Epithelial cell of proximal tubule (primary cell): ENCODE measurements at places on chromosomes 12 and 14. TPM values are rescaled to one million over a fixed set of nuclear protein-coding genes. Genes with fewer than 3 reads are reported as not detected.

GPATCH2L gene
- total RNA-seq, result 25.4 and 44.2 TPM in 2 replicates

RFLNA gene
- 0.69 and 0.80 TPM in 2 replicates for total RNA-seq

PPM1H gene
- 3.9 and 4.2 TPM in 2 replicates for total RNA-seq

LMNTD1 gene
- total RNA-seq, result not detected in 2 replicates

MANSC4 gene
- not detected in 2 replicates for total RNA-seq

- DNase-seq, result no peak
These were observed 192.3 kb downstream of the NUAK1 start for GRCh38 chr12:105946493-105946901.

- DNase-seq, result no peak
These were observed 27.8 kb upstream of the GPR132 start for GRCh38 chr14:105093038-105093430.

DNA sequence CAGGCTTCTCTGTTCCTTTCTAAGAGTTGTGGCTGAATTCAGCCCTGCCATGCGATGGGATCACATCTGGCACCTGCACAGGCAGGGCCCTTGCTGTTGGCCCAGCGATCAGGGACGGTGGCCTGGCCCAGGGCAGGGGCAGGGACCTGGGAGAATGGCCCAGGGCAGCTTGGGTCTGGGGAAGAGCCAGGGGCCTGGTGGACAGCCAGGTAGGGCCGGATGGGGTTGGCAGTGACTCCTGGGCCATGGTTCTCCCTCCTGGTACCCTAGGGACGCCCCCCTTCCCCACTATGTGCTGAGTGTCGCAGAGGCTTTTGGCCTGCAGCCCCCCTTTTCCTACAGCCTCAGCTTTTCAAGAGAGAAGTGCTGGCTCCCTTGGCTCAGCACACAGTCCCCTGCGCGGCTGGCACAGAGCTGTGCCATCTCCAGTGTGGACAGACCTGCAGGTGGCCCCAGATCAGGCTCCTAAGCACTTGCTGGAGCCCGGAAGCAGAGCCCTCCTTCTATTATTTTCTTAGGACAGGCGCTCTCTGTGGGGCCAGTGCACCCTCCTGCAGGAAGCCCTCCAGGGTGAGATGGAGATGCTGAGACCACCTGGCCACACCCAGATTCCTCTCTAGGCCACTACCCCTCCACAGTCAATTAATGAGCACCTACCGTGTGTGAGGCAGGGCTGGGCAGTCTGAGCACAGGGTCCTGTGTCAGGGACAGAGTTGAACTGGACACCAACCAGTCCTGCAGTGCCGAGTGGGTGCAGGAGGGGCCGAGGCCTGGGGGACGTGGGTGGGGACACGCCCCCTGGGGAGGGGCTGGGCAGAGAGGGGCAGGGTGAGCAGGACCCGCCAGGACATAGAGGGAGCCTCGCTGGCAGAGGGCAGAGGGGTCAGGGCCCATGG, 267.6 kb downstream of the ADGRD1 start:
- no peak for DNase-seq

- no peak for DNase-seq
These were observed 588.2 kb downstream of the NRXN3 start for GRCh38 chr14:78758333-78758732.

DNA sequence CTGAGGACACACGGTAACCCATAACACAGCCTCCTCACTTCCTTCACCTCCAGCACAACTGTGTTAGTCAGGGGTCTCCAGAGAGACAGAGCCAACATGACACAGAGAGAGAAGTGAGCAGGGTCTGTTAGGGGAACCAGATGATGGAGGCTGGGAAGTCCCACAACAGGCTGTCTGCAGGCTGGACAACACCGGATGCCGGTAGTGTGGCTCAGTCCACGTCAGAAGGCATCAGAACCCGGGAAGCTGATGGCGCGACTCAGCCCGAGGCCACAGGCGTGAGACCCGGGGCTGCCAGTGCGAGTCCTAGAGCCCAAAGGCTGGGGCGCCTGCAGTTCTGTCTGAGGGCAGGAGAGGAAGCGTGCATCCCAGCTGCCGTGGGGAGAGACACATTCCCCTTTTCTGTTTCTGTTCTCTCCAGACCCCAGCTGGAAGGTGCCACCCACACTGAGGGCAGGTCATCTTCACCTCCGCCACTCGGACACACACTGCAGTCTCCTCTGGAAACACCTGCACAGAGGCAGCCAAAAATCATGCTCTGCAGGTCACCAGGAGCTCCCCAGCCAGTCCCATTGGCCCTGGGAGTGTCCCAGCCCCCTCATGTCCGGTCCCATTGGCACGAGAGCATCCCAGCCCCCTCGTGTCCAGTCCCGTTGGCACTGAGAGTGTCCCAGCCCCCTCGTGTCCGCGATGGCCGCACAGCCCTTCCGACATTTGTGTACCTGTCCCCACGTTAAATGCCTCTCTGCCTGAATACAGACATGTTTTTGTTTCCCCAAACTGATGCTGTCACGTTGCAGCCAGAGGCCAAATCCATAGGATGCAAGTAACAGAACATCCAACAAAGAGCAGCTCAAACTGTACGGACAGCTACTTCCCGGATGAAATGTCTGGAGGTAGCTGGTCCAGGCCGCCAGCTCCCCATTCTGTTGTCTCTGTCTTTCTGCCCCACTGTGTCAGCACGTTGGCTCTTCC, 7.9 kb upstream of the FBRSL1 start:
- DNase-seq, result no peak

DNA sequence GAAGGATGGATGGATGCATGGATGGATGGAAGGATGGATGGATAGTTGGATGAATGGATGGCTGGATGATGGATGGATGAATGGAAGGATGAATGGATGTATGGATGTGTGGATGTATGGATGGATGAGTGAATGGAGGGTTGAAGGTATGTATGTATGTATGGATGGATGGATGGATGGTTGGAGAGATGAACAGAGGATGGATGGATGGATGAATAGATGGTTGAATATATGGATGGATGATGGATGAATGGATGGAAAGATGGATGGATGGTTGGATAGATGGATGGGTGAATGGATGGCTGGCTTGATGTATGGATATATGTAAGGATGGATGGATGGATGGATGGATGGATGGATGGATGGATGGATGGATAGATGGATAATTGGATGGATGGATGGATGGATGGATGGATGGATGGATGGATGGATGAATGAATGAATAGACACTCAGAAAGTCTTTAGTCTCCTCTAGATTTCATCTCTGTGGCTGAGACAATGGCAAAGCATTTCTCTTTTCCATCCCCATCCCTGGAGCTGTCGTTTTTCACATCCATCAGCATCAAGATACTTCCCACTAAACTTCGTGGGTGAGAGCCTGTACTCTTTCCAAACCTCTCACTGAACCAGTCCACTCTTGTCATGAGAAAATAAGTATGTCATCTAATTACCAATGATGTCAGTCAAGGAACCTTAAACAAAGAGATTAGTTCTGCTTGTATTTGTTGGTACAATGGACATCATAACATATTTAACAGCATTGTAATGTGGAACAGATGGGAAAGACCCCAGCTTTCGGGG, 74.8 kb upstream of the CLMN start:
- DNase-seq, result no peak

DNA sequence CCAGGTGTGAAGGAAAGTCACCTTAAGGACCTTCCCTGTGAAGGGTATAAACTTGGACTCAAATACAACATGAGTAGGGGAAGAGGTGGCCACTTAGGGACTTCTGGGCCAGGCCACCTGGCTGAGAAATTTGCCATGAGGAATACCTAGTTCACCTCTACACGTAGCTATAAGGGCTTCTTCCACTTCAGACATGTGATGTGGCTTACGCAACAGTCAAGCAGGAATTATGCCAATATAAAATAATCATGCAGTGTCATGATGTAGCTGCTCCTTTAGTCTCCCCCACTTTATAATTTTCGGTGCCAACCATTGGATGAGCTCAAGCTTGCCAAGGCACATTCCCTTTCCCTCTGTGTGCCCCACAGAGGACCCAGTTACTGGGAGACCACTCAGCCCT, 166.6 kb upstream of the BCL2L14 start:
- no peak for DNase-seq

DNA sequence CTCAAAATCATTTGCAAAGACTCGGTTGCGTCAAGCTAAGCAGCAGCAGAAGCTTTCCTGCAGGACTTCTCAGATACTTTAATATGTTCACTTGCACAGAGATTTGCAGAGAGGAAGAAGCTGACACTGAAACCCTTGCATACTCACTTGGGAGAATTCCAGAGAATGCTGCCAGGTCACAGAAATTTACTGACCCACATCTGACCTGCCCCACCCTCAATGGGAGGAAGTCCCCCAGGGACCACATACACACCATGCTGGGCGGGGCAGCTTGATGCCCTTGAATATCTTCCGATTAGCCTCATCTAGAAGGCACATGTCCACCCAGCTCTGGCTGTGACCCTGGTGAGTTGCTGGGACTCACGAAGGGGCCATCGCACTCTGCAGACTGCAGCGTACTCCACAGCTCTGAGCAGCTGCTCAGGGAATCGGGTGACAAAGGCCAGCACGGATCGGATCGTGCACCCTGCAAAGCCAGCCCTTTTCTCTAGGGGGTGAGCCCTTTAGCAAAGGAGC, 83.2 kb downstream of the ITPK1 start:
- no peak for DNase-seq

DNA sequence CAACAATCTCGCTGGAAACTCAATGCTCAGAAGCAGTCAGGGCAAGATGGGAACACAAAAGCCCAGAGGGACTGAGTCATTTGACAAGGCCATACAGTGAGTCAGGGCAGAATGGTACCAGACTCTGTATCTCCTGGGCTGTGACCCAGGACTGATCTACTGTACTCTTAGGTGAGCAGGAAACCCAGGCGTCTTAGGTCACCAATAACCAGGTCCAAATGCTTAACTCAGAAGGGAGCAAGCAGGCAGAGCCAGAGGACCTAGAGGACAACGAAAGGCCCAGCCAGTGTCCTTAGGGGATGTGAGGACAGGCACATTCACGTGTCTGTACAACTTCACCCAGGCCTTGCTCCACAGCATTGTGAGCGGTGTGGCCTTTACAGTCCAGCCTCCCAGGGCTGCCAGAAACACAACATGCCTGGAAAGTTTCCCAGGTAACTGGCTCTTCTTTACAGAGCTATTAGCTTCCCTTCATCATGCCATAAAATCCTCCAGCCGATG, 69.9 kb downstream of the ARL6IP4 start:
- no peak for DNase-seq

DNA sequence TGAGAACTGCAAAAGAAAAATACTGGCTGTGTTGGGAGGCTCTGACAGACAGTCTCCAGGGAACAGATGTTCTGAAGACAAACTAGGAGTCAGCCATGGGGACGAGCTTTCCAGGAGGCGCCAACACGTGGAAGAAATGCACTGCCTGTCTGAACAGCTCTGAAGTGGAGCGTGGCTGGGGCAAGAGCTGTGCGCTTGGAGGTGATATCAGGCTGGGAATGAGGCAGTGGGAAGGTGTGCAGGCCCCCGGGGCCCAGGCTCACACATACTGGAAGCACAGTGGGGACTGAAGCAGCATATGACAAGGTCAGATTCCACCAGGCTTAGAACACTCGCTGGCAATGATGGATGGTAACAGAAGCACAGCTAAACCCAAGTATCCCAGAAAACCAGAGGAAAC, 17.5 kb downstream of the APPL2 start:
- no peak for DNase-seq

GRCh38 chr14:81565441-81566290, 32.0 kb upstream of the SEL1L start:
- DNase-seq, result no peak

GRCh38 chr12:85279449-85280164, 413 bp upstream of the ALX1 start:
- no peak for DNase-seq

GRCh38 chr14:37870170-37870569, 274.7 kb downstream of the TTC6 start:
- no peak for DNase-seq
